ENCODE measurements at places on chromosomes 2 and 18.

- DNase-seq = no peak
Observed at GRCh38 chr18:78625847-78626246, 353.8 kb upstream of the SALL3 start.

DNA sequence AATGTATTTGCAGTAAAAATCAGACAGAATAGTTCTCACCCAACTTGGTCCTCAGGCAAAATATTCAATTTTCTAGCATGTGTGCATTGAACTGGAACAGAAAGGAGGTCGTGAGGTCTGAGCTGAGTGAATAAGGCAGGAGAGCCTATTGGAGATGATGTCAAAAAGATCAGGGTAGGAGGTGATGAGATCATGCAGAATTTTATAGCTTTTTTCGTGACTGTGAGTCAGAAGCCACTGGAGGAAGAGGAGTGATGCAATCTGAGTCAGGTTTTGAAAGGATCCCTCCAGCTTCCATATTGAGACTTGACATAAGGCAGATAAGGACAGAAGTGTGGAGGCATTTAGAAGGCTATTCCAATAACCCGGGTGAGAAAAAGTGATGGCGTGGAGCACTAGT lies 299.5 kb upstream of the SOX11 start:
- no peak for DNase-seq

- DNase-seq = no peak
Observed at GRCh38 chr2:110948027-110948674, 172.6 kb upstream of the BCL2L11 start.

DNA sequence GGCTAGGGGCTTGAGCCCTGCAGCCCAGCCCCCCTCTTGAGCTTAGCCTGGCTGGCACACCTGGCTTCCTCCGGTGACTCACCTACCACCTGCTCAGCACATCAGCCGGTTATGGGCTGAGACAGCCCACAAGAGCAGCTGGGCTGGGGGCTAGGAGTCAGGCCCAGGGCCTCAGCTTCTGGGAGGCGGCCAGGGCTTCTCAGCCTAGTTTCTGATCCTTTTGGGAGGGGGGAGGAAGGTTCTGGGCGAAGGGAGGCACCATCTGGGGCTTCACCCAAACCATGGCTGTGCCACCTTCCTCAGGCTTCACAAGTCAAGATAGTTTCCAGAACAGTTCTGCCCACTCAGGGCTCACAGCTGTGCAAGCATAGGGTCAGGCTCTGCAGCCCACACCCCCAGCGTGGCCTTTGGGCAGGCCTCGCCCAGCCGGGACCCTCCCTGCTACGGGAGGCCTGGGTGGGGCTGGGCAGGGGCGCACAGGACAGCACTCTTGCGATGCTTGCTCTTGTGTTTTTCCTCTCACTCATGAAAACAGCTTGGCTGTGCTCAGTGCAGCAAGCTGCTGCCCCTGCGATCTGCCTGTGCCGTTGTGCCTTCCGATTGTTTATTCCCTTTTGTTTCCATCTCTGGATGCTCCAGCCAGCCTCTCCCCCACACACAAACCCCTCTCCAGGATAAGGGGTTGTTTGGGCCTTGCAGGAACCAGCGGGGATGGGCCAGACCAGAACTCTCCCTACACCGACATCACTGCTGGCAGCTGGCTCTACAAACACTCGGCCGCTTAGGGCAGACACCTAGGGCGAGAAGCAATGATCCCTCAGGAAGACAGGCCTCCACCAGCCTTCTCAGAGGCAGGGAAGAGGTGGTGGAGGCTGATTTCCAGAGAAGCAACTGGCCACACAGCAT lies 26.1 kb upstream of the SEMA4C start:
- no peak for DNase-seq

DNA sequence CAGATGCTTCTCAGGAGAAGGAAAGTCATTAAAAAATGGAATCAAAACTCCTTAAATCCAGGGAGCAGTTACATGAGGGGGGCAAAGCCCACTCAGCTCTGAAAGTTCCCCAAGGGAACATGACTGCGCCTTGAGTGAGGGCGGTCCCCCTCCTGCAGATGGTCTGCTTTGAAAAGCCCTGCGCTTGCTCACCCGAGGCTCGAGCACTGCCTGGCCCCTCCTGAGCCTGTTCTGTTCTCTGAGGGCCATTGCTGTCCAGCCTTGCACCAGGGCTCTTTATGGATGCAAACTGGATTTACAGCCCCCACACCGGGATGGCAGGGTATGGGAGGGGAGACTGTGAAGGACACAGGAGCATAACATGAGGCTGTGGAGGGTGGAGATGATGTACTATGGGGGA lies 37.8 kb upstream of the DNMT3A start:
- DNase-seq = no peak

- DNase-seq = no peak
Observed at GRCh38 chr2:158743466-158743865, 51.7 kb upstream of the DAPL1 start.

DNA sequence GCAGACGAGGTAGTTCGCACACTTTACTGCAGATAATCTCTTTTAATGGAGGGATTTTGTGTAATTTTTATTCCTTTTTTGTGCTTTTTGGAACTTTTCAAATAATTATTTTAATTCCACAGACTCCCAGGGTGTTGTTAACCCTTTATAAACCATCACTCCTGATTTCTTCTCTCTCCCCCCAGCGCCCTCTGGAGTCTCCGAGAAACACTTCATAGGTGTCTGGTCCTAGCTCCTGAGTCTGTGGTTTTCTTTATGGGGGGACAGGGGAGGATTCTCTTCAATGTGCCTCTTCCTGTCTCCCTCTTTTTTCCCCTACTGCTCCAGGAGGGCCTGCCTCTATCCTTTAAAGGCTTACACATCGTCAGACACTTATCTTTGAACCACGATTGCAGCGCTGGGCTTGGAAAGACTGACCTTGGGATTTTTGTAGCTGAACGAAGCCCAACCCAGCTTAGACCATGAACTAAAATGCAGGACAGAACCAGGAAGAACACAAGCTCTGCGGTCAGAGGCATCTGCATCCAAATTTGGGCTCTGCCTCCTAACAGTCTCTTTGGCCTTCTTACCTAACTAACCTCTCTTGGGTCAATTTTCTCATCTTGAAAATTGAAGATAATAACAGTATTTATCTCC lies 7.1 kb upstream of the PKDCC start:
- no peak for DNase-seq

GRCh38 chr2:147538088-147538487 lies 306.7 kb upstream of the ACVR2A start:
- no peak for DNase-seq

DNA sequence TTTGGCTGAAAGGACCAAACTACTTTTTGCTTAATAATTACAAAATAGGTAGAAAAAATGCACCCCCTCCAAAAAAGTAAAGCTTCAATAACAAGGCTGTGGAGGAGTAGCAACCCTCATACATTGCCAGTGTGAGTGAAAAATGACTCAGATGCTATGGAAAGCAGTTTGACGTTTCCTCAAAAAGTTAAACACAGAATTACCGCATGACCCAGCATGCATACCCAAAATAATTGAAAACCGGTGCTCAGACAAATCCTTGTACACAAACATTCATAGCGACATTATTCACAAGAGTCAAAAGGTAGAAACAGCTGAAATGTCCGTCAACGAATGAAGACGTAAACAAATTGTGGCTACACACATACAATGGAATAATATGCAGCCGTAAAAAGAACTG lies 38.8 kb upstream of the DAPL1 start:
- DNase-seq = no peak

DNA sequence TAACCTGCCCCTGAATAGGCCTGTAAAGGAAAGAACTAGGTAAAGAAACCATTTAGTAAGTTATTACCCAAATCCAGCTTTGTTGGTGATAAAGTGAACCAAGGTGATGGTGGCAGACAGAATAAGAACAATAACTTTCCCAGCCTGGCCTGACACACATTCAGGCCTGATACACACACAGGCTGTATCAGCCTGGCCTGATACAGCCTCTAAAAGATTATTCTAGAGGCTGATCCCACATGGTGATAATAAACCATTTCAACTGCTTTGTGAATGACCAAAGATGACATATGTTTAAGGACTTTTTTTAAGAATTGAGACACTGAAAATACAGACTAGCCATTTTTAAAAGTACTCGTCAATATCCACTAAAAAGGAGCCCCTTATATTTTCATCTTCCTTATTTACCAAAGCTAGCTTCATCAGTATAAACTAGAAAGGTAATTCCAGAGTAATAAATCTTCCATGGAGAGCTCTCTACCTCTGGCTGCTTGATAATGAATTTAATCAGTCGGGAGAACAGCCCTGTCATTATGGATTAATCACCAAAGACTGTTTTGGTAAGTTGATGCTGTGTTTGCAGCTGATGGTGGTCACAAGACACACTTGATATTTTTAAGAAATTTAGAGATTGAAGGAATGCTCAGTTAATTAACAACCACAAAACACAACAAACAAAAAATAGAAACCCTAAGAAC lies 77.2 kb downstream of the SLC8A1 start:
- DNase-seq = no peak

GRCh38 chr18:48819276-48819675 lies 131.5 kb downstream of the SMAD7 start:
- DNase-seq = no peak
